ENCODE measurements at places on chromosomes 11 and 22. TPM values are rescaled to one million over a fixed set of nuclear protein-coding genes. Genes with fewer than 3 reads are reported as not detected.

The MYO7A gene
- total RNA-seq, result 6.9 TPM

The ANO9 gene
- 344 TPM for total RNA-seq

The OR52E8 gene
- not detected for total RNA-seq

The DRD4 gene
- total RNA-seq, result 1.6 TPM

The TRIM51 gene
- total RNA-seq, result not detected

The EPS8L2 gene
- 695 TPM for total RNA-seq

- DNase-seq, result no peak
These were observed 328.5 kb downstream of the CNTN5 start for GRCh38 chr11:99349151-99349673.

DNA sequence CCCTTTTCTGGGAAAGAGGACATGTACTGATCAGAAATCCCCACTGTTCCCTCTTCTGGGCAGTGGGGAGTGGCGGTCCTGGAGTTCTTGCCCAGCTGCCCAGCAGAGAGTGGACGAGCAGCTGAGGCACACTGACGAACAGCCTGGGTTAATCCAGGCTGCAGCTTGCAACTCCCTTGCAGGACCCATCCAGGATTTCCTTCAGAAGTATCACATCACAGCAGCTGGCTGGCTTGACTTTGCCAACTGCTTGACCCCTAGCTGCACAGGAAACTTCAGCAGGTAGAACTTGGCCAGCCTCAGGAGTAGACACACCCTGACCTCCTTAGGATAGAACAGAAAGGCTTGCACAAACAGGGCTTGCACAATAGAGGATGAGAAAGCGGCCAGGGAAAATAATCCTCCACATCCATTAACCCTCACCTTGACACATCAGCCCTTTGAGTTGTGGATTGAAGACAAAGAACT lies 27.9 kb upstream of the FZD4 start:
- DNase-seq, result no peak

GRCh38 chr22:32079130-32080089 lies 36.3 kb downstream of the SLC5A1 start:
- no peak for DNase-seq

DNA sequence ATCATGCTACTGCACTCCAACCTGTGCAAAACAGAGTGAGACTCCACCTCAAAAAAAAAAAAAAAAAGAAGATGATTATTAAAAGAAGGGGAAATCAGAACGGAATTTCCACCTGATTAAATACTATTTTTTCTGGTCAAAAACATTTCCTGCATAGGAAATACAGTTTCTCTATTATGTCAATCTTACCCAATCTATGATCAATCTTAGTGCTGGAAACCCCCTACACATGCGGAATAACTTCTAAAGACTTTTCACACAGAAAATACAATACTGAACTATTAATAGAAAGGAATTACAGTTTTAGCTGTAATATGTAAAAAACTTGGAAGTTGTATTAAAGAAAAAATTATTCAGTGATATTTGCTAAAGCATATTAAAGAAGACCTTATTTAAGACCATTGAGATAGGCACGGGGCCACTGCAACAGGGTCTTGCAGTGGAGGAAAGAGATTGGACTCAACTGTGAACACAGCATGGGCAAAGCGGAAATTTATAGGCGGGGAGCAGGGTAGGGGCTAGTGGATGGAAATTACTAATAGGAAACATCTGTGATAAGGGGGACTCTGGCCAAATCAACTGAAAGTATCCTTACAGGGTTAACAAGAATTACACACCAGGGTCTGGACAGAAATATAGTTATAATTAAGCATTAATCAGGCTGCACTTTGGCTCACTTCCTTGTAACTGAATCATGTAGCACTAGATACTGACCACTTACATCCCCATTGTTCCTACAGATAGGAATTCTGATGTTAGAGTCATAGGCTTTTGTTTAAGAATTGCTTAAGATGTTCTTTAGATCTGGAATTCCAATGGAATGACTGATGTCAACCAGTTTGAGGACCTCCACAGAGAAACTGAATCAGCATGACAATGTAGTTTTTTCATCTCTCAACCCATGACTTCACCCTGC lies 411.5 kb upstream of the DDI1 start:
- no peak for DNase-seq

- peak; percentile 88 for DNase-seq
These were observed 7.0 kb downstream of the MAP3K11 start for GRCh38 chr11:65606876-65607613.

DNA sequence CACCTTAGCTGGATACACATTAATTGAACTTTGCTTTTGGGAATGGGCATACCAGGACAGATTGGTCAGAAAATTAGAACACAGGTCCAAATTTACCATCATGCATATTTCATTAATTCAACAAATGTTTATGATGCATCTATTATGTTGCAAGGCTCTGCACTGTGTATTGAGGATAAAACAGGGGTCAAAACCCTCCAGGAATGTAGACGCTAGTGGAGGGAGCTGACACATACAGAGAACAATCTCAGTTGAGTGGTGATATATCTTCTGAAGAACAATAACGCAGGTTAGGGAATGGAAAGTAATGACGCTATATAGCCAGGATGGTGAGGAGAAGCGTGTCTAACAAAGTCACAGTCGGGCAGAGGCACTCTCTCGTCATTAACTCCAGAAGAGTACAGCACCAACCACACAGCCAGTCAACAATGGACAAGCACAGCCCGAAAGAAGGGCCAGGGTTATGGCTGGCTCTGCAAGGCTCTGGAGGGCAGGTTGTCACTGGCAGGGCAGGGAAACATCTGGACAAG lies 3.8 kb downstream of the FLI1 start:
- no peak for DNase-seq

- no peak for DNase-seq
These were observed 45.2 kb downstream of the SYN3 start for GRCh38 chr22:33012833-33013450.

- no peak for DNase-seq
These were observed 28.9 kb downstream of the AP2A2 start for GRCh38 chr11:954392-955153.

- DNase-seq, result peak; percentile 51
These were observed 620 bp upstream of the ANO5 start for GRCh38 chr11:22192289-22192641.

GRCh38 chr11:19079643-19080440 lies 19.3 kb upstream of the MRGPRX2 start:
- no peak for DNase-seq

GRCh38 chr11:128419012-128419767 lies 168.2 kb downstream of the ETS1 start:
- no peak for DNase-seq

GRCh38 chr11:78741741-78742140 lies 167.1 kb upstream of the NARS2 start:
- no peak for DNase-seq

GRCh38 chr22:49499433-49500075 lies 328.1 kb downstream of the BRD1 start:
- DNase-seq, result no peak

DNA sequence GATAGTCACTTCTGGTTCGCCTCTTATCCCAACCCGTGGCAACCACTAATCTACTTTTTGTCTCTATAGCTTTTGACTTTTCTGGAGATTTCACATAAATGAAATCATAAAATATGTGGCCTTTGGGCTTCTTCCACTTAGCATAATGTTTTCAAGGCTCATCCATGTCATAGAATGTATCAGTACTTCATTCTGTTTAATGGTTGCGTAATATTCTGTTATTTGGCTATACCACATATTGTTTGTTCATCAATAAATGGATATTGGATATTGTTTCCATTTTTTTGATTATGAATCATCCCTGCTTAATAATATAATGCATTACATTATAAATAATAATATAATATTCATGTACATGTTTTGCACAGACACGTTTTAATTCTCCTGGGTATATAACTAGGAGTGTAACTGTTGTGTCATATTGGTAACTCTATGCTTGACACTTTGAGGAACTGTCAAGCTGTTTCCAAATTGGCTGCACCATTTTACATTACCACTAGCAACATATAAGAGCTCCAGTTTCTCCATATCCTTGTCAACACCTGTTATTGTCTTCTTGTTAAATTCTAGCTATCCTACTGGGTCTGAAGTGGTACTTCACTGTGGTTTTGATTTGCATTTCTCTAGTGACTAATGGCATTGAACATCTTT lies 181.5 kb downstream of the CADM1 start:
- no peak for DNase-seq

DNA sequence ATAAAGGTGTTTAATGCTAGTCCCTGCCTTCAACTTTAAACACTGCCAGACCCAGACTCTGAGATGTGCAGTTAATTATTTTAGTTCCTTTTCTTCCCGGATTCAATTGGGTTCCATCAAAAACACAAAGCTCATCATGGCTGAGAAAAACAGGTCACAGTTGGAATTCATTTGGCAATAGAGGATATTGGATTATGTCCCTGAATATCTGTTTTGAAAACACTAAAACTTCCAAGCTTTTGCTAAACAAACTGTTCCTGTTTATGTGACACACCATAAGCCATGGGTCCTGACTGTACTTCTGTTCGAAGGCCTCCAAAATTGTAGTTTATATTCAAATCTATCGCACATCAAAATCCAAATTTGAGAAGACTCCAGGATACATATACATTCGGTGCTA lies 150.7 kb downstream of the TRPC6 start:
- no peak for DNase-seq

DNA sequence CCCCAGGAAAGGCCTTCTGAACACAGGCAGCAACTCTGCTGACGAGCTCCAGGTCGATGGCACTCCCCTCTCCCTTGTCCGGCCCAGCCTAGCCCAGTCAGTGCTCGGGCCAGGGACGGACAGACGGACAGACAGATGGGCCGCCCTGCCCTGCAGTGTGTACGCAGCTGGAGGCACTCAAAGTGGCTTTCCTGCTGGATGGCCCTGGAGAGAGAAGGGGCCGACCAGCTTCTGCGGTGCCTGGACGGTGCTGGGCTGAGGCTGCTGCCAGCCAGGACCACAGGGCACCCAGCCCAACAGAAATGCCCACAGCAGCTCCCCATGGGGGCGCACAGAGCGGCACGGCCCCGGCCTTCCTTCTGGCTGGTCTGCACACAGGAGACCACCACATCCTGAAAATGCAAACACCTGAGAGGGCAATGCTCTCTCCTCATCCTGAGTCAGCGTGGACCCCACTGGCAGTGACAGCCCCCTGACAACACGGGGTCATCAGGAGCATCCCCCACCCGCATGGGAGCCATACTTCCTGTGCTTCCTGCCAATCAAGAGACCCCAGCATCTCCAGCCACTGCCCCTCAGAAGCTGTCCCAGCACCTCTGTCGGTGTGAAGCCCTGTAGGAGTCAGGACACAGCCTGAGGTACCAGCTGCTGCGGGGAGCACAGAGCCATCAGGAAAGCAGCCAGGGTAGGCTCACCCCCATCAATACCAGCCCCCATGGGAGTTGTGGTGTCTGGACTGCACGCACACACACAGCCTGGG lies 692 bp upstream of the MOB2 start:
- DNase-seq, result no peak

GRCh38 chr11:1326435-1327063 lies 17.1 kb upstream of the TOLLIP start:
- peak; percentile 43 for DNase-seq

All from Peyer's patch (tissue), 4 donors.